ENCODE measurements at places on chromosomes 2 and 18.
A peak's percentile ranks its signal among the peaks of the same experiment; 100 is the strongest.

- no peak for DNase-seq
These were observed 39.0 kb downstream of the KANSL1L start for GRCh38 chr2:210132239-210132638.

GRCh38 chr2:73897934-73898333 lies 5.1 kb downstream of the ACTG2 start:
- DNase-seq = no peak

DNA sequence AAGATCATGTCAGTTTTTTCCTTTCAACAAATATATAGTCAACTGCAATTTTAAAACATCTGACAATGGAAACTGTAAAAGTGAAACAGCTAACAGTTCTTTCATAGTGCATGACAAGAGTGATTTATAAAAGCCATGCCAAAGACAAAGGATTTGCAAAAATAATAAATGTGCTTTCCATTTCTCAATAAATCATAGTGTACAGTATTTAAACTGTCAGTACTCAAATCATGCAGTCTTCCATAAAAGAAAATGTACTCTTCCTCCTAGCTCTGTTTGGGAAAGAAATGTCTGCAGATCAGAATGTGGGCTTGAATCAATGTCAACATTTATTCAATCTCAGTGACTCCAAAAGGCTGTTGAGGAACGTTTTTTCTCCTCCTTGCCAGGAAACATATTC lies 131.7 kb upstream of the PDE1A start:
- DNase-seq = no peak

- no peak for DNase-seq
These were observed 114.0 kb upstream of the SLC39A10 start for GRCh38 chr2:195543063-195543462.

GRCh38 chr2:178954049-178954448 lies 95.9 kb downstream of the CCDC141 start:
- no peak for DNase-seq

- no peak for DNase-seq
These were observed 2.7 kb upstream of the ACTR3 start for GRCh38 chr2:113887009-113887792.

DNA sequence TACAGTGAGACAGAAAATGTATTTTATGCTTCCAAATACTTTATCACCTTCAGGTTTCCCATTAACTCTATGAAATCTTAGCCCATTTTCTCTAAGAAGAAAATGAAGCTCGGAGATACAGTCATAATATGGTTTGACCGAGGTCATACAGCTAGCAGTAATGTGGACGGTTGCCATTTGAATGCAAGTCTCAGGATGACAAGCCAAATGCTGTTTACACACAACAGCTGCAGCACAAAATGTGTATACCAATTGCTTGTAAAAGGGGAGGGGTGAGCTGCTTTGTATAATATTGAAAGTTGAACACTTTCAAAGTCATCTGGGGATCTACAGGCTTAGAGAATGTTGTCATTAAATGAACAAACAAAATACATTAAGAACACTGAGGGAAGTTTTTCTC lies 93.8 kb upstream of the FSIP2 start:
- peak; percentile 17 for DNase-seq

DNA sequence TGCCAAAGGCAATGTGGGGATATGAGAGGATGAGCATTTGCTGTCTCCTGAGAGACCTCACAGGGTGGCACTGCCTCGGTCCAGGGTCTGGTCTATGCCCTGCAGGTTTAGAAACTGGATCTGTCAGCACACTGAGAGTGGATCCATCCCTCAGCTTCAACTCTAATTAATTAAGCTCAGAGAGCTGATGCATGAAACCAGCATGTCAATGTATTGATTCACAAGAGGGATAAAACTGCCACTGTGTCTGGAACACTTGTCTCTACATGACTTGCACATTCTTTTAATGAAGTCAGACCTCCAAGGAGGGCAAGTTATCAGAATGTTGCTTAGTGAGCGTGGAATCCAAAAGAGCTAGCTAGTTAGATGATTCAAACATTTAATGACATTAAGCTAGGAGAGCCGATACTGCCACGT lies 22.5 kb upstream of the POLE4 start:
- no peak for DNase-seq

DNA sequence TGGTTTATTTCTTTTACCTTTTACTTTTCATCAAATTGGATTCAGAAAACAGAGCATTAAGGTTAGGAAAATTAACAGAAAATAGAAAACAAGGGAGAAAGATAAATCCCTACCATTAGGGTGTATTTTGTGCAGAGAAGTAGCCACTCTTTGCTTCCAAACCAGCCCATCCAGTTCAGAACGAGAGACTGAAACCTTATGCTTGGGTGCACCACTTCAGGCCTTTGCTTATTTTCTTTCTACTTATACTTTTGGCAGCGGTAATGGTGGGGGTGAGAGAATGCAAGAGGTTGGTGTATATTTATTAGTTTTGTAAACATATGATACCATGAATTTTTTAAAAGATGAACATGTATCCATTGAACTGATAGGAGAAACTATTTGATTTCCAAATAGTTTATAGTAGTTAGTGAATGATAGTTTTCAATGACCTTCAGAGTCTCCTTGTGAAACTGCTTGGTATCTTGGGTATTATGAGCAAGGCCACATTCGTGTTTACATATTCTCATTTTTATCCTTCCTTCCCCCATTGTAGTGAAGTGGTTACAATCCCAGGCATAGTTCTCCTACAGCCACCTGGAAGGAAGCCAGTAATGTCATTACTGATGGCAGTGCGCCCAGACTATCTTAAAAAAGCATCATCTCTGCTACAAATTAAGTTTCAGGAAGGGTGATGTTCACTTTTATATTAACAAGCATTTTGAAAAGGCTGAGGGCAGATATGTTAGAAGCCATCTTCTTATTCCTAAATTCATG lies 60.8 kb downstream of the MFSD6 start:
- DNase-seq = peak; percentile 97

DNA sequence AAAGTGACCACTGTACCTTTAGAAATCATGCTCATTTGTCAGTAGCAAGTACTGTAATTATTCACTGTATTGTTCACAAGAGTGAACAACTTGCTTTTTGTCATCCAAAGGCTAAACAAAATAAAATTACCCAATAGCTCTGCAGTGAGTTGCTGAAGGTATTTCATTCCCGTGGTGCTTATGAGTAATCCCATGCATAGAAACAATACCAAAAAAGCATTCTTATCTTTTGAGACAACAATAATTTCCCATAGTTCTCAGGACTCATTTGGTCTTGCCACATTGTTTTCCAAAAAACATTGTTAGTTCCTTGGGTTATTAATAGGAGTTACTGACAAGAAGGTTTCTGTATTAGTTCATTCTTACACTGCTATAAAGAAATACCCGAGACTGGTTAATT lies 503.2 kb upstream of the FAM98A start:
- peak; percentile 19 for DNase-seq

- no peak for DNase-seq
These were observed 80.1 kb upstream of the NPAS2 start for GRCh38 chr2:100739735-100740432.

DNA sequence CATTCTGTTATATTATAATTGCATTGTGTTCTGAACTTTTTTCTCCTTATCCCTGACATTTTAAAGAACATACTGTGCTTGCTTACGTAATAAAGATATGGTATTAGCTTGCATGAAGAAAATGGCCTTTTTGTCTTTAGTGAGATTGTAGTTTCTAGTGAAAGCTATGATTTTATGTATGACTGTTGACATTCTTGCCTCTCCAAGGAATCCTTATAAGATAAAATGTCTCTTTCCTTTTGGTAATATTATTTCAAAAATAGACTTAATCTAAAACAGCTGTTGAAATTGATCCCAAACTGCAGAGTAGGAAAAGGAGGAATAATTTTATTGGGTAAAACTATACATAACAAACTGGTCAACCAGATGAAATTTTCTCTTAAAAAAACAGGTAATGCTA lies 40.8 kb upstream of the CCDC102B start:
- DNase-seq = no peak

- DNase-seq = no peak
These were observed 37.6 kb downstream of the ALPK2 start for GRCh38 chr18:58591286-58591685.

GRCh38 chr2:174025271-174026121 lies 60.3 kb upstream of the SP3 start:
- peak; percentile 97 for DNase-seq

- DNase-seq = no peak
These were observed 568 bp downstream of the RAB31 start for GRCh38 chr18:9708434-9709303.

GRCh38 chr2:170891893-170892292 lies 37.2 kb upstream of the GORASP2 start:
- no peak for DNase-seq

DNA sequence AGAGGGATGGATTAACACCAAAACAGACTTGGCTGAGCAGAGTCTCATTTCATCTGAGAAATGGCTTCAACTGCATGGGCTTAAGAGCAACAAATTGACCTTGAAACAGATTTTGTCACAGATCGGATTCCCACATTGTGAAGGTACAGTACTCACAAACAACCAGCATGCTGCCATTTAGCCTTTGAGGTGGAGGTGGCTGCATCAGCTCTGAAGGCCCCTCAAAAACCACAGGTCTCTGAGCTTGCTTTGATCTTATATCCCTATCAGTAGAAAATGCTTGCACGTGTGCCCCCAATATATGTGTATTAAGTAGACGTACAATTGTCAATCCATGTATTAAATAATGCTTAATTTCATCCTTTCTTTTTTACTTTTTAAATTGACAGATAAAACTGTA lies 6.2 kb downstream of the VWA3B start:
- no peak for DNase-seq

DNA sequence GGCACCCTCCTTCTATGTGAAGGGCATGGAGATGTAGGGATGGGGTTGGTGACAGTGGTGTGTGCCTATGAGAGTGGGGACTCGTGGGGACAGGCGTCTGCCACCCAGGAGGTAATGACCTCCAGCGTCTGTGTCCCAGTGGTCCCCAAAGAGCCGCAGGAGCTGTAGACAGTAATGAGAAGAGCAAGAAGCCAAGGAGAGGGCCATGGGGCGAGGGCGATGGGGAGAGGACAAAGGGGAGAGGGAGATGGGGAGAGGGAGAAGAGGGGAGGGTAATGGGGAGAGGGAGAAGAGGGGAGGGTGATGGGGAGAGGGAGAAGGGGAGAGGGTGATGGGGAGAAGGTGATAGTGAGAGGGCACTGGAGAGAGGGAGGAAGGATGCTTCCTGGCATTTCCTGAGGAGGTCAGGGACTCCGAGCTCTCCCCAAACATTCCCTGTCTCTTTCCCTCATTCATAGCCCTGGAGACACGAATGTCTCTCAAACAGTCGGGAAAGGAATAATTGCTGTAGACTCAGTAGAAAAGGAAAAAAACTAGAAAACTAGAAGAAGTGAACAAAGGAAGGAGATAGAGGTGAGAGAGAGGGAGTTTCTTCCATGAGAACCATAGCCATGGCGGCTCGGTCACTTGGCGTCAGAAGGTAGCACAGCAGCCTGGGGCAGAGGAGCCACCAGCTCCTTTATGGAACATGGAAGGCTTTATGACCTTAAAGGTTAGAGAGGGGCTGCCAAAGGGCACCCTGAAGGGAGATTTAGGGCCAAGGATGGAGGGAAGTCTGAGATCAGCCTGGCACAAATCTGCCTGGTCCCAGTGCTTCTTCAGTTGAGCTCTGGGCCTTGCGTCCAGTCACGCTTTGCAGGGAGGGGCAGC lies 39.5 kb downstream of the PSD4 start:
- DNase-seq = no peak

DNA sequence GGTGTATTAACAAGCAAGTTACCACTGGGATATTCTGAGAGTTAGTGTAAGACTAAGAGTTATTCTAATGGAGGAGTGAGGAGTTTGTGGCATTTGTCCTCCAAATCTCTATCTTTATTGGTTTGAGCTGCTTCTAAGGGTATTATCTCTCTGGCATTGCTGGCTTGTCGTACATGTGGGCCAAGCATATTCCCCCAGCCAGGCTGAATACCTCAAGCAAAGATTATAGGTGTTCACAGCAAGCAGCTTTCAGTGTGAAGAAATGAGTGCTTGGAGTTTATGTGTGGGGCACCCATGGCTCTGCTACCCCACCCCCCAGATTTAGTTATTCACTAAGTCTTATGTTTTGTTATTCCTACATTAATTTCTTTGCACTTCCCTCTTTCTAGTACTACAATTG lies 193.6 kb upstream of the FANCL start:
- DNase-seq = no peak

DNA sequence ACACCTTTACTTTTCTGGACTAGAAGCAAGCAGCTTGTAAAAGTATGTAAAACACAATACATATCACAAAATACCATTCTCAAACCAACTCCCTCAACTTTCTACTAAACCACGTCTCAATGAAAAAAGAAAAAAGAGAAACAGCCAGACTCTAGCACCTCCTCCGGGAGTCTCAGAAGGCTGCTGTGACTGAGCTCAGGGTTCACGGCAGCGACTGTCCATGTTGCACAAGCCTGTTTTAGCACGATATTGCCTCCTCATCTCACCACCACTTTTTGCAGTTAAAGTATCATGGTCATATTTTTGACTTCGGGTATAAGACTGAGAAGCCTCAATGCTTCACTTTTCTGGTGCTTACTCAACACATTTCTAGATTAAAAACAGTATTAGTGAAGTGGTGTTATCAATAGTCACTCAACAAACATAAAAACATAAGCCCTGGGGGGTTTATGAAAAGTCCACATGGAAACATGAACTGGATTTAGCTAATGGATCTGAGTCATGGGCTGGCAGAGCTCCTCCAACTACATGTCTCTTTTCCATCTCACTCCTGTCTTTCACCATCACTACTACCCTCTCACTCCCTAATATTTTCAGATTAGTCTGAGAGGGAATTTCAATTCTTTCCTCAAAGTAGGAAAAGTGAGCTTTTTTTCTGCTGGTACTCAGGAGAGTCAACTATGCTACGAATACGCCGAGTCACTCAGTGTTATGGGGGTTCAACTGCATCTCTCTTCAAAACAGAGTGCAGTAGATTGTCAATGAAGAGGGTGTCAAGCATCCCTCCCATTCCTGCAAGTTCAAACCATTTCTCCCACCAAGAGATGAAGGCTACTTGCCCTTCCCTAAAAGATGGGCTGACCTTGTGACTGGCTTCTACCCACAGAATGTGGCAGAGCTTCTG lies 113.7 kb downstream of the OSR1 start:
- DNase-seq = no peak

DNA sequence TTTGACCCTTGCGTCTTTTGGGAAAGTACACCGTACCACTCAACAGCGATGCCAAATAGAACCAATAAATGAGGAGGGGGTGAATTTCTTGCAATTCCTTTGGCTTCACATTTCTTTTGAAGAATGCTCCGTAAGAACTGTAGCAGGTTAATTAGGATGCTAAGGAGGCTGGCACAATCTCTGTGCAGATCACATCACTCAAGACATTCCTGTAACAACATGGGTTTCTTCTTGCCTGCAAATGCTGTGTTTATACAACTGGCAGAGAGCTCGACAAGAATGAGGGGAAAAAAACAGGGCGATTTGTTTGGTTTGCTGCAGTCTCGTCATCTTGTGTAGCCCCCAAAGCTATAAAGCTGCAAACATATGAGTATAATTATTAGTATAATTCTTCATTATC lies 424.8 kb upstream of the DCC start:
- no peak for DNase-seq

- DNase-seq = no peak
These were observed 113.5 kb upstream of the NEDD4L start for GRCh38 chr18:57930476-57930875.

- DNase-seq = no peak
These were observed 629.6 kb upstream of the FANCL start for GRCh38 chr2:58870704-58871103.

Data from skeletal muscle cell (primary cell).